ENCODE measurements at places on chromosomes 11 and 22.
A peak's percentile ranks its signal among the peaks of the same experiment; 100 is the strongest.

DNA sequence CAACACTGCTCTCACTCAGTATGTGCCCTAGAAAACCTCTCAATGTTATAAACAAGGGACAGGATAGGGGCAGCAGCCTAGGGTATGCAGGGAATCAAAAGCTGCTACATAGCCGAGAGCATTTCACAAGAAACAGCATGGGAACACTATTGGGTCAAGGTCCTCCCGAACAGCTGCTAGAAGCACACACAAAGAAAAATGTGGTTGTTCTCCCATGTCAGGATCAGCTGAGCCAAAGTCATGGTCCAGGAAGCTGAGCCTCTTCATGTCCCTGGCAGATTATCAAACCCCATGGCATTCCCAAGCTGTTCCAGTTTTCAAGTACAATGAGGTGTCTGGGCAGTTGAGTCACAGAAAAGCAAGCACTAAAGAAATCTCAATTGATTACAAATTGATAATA, 21.0 kb upstream of the GDPD4 start:
- no peak for DNase-seq

DNA sequence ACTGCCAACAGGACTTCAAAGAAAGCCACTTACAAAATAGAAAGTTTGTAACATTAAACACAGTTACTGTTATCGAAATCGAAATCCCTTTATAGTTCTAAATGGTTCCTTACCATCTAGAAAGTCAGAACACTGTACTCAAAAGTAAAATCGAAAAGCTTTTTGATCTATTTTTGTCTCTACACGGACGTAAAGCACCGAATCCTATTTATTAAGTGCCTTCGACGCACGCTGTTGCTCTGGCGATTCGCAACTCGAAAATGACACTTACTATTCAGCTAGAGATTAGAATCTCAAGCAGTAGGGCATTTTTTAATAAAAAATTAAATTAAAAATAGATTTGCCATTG, 78.3 kb downstream of the LARGE1 start:
- DNase-seq, result no peak

DNA sequence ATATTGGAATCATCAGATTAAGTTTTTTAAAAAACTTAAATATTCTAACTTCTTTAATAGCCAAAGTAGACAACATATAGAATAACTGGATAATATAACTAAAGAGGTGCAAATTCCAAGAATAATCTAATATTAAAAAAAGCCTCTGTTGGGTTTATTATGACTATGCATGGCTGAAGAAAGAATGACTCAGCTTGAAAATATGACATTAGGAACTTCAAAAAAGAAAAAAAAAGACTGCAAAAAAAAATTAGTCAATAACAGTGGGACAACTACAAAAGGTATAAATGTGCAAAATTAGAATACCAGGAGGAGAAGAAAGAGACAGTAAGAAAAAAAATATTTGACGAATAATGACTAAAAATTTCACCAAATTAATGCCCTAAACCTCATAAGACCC, 1178.0 kb downstream of the JRKL start:
- DNase-seq, result no peak

GRCh38 chr22:19289475-19290161, 1.9 kb downstream of the CLTCL1 start:
- no peak for DNase-seq

- no peak for DNase-seq
Measured at GRCh38 chr22:23029521-23030228, 40.6 kb upstream of the GNAZ start.

- DNase-seq, result no peak
Measured at GRCh38 chr22:47009304-47010101, 247.1 kb downstream of the TBC1D22A start.

DNA sequence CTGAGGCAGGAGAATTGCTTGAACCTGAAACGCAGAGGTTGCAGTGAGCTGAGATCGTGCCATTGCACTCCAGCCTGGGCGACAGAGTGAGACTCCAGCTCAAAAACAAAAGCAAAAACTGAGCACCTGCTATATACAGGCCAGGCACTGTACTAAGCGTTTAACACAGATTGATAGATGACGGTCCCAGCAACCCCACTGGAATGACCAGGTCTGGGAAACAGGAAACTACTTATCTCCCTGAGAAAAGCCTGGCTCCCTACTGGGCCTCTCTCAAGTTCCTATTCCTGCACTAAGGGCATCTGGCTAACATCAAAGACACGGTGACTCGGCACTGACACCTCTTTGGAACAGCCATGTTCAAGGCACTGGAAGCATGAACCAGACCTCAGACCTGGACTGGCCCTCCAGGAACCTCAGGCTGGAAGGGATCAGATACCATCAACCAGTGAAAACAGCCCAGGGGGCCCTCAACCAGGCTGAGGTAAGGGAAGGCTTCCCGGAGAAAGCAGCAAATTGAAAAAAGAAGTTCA, 16.6 kb downstream of the ARAP1 start:
- no peak for DNase-seq

GRCh38 chr11:86192519-86193257, 51.9 kb upstream of the EED start:
- DNase-seq, result no peak

GRCh38 chr11:77212314-77213007, 84.4 kb downstream of the MYO7A start:
- no peak for DNase-seq

GRCh38 chr11:10930972-10931760, 73.3 kb upstream of the ZBED5 start:
- DNase-seq, result peak; percentile 53
